ENCODE measurements at places on chromosomes 13 and 19. TPM values are rescaled to one million over a fixed set of nuclear protein-coding genes. Genes with fewer than 3 reads are reported as not detected.
A peak's percentile ranks its signal among the peaks of the same experiment; 100 is the strongest.

DNA sequence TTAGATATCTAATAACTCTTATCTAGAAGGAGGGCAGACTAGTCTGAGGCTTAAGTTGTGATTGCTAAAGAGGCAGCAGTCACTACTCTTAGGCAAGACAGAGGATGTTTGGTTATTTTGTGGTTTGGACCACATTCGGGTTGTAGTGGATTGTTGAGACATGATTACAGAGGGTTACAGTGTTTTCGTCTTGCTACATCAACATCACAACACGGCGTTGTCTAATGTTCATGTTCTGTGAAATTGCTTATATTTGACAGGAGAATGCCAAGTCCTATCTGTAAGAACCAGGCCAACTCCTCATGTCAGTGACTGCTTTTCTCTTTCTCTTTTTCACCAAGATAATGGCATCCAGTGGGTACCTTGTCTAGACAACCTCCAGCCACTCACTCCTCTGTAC is 16.8 kb upstream of the TM9SF2 start:
- no peak for DNase-seq

- no peak for DNase-seq
Measured at GRCh38 chr13:85608255-85608829, 190.9 kb downstream of the SLITRK6 start.

DNA sequence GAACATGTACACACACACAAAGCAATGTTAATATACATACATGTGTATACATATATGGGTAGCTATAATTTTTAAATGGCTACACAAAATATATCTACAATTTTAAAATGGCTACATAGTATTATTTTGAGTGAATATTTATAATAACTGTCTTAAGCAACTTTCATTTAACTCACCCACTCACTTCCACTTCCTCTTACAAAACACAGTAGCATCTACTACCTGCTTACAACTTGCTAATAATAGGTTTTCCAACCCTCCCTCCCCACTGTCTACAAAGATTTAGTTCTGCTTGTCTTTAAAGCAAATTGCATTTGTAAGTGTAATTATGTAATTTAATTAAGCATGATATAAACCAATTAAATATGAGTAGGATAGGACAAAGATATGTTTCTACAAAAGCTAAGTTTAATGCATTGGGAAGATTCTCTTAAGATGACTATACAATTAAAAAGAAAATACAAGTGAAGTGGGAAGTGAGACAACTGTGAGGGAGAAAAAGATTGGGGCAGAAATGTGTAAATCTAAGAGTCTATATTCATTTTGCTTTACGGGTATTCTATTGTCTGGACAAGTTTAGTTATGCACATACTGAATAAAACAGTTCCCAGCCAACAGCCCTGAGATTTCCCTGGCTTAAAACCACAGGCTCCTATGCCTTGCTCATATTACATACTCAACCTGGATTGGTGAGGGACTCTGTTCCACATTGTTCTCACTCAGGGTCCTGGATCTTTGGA is 583.1 kb downstream of the EFNB2 start:
- no peak for DNase-seq

- DNase-seq: no peak
Measured at GRCh38 chr19:19119325-19120237, 18.7 kb downstream of the TMEM161A start.

- no peak for DNase-seq
Measured at GRCh38 chr13:79361299-79361698, 44.8 kb downstream of the RBM26 start.

DNA sequence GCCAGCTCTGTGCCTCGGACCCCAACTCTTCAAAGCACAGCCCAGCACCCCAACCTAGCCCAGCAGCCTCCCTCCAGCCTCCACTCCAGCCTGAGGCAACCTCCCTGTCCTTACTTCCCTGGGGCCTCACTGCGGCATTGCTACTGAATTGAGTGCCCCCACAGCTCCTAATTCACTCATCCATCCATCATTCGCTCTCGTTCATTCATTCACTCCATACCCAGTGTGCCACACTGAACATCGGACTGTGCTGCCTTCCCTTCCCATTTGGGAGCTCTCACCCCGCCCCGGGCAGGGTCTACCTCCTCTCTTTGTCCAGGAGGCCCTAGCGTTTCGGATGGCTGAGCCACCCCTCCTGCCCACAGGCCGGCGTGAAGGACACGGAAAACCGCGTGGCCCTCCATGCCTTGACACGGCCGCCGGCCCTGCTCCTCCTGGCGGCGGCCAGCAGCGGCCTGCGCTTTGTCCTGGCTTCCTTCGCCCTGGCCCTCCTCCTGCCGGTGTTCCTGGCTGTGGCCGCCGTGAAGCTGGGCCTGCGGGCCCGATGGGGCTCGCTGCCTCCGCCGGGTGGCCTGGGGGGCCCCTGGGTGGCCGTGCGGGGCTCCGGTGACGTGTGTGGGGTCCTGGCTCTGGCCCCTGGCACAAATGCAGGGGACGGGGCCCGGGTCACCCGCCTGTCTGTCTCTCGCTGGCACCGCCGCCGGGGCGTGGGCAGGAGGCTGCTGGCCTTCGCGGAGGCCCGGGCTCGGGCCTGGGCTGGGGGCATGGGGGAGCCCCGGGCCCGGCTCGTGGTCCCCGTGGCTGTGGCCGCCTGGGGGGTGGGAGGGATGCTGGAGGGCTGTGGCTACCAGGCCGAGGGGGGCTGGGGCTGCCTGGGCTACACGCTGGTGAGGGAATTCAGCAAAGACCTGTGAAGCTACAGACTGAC is 1.3 kb downstream of the NAT14 start:
- no peak for DNase-seq

DNA sequence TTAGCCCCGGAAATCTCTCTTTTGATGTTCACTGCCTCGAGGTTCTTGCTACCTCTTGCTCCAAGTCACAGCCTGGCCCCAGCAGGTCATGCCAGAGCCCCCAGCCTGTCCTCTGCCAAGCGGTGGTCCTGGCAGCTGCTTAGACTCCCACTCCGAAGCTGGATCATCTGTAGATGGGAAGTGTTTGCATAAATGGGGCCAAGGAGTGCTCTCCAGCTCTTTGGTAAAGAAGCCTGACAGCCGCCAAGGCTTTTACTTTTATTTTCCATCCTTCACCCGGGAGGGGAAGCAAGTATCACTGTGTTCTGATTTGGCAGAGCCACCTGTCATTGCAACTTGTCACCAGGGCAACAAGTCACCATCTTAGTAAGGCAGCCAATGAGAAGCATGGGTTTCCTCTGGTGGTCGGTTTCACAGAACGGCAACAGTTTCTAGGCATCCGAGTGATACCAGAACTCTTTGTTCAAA is 10.6 kb upstream of the RETN start:
- peak; percentile 71 for DNase-seq

DNA sequence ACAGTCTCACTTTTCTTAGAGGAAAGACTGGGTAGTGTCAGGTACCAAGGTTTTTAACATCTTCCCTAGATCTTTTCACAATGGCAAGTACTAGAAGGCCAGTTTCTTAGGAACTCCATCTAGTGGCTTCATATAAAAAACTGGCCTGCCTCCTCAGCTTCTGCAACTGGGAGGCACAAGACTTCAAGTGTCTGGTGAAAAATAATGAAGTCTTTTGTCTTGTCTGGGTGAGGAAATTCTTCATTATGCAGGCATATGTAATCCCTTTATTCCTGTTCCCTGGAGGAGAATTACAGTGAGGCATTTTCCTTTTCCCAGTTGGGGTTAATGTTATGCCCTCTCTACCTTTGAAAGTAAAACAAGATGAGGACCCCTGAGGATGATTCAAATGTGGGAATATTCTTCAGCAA is 300.5 kb downstream of the NALCN start:
- DNase-seq: no peak

ZNF560 gene
- total RNA-seq: not detected

EXOC3L2 gene
- total RNA-seq: not detected

IQCN gene
- total RNA-seq: 0.43 TPM

ZNF845 gene
- 6.3 TPM for total RNA-seq

Data from activated CD4-positive, alpha-beta T cell treated with anti-CD3 and anti-CD28 coated beads for 36 hours (primary cell).